ENCODE measurements at places on chromosomes 11 and 22. TPM values are rescaled to one million over a fixed set of nuclear protein-coding genes. Genes with fewer than 3 reads are reported as not detected.

The ZFTA gene
- 6.3 TPM for total RNA-seq

The RTN4R gene
- total RNA-seq, result 9.3 TPM

The PITPNM1 gene
- total RNA-seq, result 53.3 TPM

The PDXP gene
- 20.0 TPM for total RNA-seq

The TEX12 gene
- total RNA-seq, result not detected

The OR51B4 gene
- not detected for total RNA-seq

The TRPM5 gene
- not detected for total RNA-seq

The HSPB2 gene
- total RNA-seq, result not detected

The UBQLNL gene
- not detected for total RNA-seq

The DCDC1 gene
- 0.71 TPM for total RNA-seq

The OR4D5 gene
- total RNA-seq, result not detected

The SLC16A8 gene
- not detected for total RNA-seq

The CDC45 gene
- 23.5 TPM for total RNA-seq

The OR8D4 gene
- not detected for total RNA-seq

The SPTBN2 gene
- 9.9 TPM for total RNA-seq

The CBLIF gene
- total RNA-seq, result not detected

The CLTCL1 gene
- total RNA-seq, result 4.6 TPM

The IGF2 gene
- total RNA-seq, result 2.3 TPM

The PLEKHB1 gene
- 0.54 TPM for total RNA-seq

The C1QTNF5 gene
- not detected for total RNA-seq

The IGHMBP2 gene
- total RNA-seq, result 15.1 TPM

The SLC22A12 gene
- not detected for total RNA-seq

The HEPHL1 gene
- not detected for total RNA-seq

The LGALS12 gene
- total RNA-seq, result not detected

The DTX4 gene
- total RNA-seq, result 5.3 TPM

The CST6 gene
- total RNA-seq, result not detected

The MCAM gene
- 10.4 TPM for total RNA-seq

The PRRG4 gene
- total RNA-seq, result 0.47 TPM

The GRAMD1B gene
- total RNA-seq, result 38.4 TPM

The APOL2 gene
- total RNA-seq, result 25.5 TPM

The UPK3A gene
- total RNA-seq, result not detected

The APOA1 gene
- total RNA-seq, result not detected

The FAM181B gene
- total RNA-seq, result 0.05 TPM

The ANO5 gene
- total RNA-seq, result 2.3 TPM

The CEP164 gene
- 15.1 TPM for total RNA-seq

The KCNE3 gene
- not detected for total RNA-seq

The ACCSL gene
- not detected for total RNA-seq

The CYB5R2 gene
- 4.4 TPM for total RNA-seq

The ASRGL1 gene
- 14.9 TPM for total RNA-seq

The BBOX1 gene
- total RNA-seq, result not detected

The GGTLC3 gene
- total RNA-seq, result not detected

The CADM1 gene
- total RNA-seq, result 26.0 TPM

The GAL gene
- 17.5 TPM for total RNA-seq

The SLC17A6 gene
- total RNA-seq, result not detected

The F2 gene
- 2.7 TPM for total RNA-seq

The OR51Q1 gene
- total RNA-seq, result not detected

The JAML gene
- not detected for total RNA-seq

The SBF2 gene
- total RNA-seq, result 13.3 TPM

The SLC43A1 gene
- total RNA-seq, result 3.0 TPM

The CAT gene
- total RNA-seq, result 36.1 TPM

The OR56A1 gene
- total RNA-seq, result not detected

The TESMIN gene
- 3.1 TPM for total RNA-seq

The CCDC81 gene
- 0.33 TPM for total RNA-seq

Data from A549 treated with DMSO at 1 μM for 4 hours (cell line).